Foreskin melanocyte (primary cell): ENCODE measurements at places on chromosomes 1 and 21.

- DNase-seq: no peak
Measured at GRCh38 chr21:44304877-44305293, 5.0 kb downstream of the PFKL start.

DNA sequence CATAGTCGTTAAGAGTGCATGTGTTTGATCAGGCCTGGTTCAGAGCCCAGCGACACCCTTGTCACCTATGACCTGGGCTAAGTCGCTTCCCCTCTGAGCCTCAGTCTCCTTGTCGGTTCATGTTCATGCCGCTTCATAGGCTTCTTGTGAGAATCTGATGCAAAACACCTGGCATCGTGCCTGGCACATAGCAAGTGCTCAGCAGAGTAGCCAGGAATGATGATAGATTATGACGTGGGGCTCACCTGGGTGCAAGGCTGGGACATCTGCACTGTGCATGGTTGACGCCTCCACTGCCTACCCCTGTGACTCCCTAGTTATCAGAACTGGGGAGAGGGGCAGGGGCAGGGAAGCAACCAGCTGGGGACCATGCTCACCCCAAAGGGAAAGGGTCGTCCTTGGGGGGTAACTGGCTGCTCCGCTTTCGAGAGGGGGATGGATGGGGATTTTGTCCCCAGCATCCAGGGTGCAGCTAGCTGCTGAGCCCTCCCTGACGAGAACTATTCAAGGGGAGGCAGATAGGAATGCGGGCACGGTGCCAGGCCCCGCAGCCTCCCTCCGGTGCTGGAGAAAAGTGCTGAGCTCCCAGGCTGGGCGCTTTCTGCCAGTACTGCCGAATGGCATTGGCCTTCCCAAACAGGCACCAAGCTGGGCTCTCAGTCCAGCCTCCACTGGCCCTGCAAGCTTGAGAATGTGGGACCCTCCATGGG lies 9.3 kb downstream of the EFHD2 start:
- no peak for DNase-seq

DNA sequence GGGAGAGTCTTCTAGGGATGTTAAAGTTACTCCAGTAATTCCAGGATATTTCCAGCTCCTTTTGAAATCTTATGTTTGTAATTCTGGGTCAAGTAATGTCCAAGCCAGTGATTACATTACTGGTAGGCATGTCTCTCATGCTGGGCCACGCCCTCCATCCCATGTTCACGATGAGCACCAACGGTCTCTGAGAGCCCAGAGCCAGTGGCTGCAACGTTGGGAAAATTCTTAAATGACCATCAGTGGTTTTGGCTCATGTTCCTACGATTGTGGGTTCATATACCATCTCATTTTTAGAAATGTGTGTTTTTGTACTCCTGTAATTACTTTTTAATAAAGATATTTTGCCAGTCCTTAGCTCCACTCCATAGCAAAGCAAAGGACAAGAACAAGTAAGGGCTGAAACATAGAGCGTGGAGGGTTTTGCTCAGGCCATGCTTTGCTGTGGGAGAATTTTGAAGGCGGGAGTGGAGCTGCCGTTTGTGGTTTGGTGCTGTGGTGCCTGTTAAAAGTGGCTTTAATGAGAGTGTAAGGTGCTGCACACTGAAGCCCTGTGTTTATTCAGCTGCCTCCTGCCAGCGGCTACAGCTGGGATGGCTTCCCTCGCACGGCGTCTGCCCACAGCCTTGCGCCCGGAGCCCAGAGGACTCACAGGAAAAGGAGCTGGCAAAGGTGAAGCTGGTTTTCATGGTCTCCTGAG lies 28.9 kb downstream of the VANGL1 start:
- DNase-seq: no peak

- DNase-seq: no peak
Measured at GRCh38 chr1:103960045-103960444, 210.3 kb downstream of the AMY1C start.

DNA sequence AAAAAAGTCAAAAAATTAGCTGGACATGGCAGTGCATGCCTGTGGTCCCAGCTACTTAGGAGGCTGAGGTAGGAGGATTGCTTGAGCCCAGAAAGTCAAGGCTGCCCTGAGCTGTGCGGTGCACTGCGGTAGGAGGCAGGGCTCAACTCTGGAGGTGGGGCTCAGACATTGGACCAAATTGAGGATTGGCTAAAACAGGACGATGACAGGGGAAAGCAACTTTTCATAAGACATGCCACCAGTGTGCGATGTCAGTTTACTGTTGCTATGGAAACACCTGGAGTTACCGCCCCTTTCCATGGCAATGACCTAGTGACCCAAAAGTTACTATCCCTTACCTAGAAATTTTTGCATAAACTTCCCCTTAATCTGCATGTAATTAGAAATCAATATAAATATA lies 85.3 kb downstream of the DISP3 start:
- DNase-seq: no peak

GRCh38 chr21:43195121-43196021 lies 26.6 kb downstream of the CRYAA start:
- DNase-seq: no peak

DNA sequence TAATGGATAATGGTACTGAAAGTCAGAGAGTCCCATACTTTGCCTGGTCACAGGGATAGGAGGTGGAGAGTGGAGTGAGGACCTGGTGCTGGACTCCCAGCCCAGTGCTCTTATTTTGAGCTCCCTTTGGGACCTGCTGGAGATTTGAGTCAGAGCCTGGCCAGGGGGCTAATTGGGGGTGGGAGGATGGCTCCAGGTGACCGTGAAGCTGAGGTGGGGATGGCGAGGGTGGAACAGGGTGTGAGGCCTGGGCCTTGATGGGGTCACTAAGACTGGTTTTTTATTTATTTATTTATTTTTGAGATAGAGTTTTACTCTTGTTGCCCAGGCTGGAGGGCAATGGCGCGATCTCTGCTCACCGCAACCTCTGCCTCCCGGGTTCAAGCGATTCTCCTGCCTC lies 17.8 kb downstream of the AMPD2 start:
- DNase-seq: no peak

DNA sequence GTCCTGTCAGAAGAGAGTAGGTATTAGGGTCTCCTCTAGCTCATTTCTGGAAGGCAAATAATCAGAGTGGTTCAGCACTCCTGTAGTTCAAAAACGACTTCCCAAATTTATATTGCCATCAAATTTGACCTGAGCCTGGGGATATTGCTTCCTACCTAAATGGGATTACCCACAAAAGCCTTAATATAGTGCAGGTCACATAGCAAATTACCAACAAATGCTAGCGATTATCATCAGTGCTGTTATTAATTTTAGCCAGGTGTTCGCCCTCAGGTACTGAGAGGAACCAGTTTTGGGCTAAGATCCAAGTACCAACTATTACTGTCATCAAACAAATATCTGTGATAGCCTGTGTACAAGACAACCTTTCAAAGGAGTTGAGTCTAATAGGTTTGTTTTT lies 661.8 kb upstream of the PTBP2 start:
- DNase-seq: no peak

DNA sequence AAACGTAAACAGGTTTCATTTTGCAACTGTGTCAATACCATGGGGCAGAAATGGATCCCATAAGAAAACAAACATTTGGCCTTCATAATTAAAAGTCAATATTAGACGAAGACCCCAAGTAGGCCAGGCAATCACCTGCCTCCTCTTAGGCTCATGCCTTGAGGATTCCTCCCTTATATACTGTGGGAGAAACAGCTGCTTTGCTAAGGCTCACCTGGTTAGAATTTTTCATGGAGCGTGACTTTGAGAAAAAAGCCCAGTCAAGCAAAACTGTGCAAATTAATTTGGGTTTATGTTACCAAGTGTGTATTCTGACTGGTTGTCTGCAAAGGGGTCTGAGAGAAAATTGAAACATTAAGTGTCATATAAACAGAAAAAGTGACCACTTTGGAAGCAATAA lies 605.3 kb upstream of the USP24 start:
- no peak for DNase-seq

GRCh38 chr21:44574457-44575306 lies 1.2 kb downstream of the KRTAP10-4 start:
- DNase-seq: no peak

- no peak for DNase-seq
Measured at GRCh38 chr1:206049293-206049692, 3.7 kb upstream of the RHEX start.

- DNase-seq: no peak
Measured at GRCh38 chr1:98421085-98421435, 240.5 kb upstream of the SNX7 start.

DNA sequence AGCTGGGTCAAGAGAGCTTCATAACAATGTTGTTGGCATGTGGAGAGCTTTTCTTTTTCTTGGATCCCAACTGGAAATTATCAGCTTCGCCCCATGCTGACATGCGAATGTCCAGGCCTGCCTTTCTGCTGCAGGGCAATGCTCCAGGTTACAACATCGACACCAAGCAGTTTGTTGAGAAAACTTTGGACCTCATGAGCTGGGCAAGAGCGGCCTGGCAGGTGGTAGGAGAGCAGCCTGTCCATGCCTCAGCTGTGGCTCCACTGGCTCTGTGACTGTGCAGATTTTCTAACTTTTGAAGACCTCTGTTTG lies 41.4 kb downstream of the MTARC1 start:
- no peak for DNase-seq

DNA sequence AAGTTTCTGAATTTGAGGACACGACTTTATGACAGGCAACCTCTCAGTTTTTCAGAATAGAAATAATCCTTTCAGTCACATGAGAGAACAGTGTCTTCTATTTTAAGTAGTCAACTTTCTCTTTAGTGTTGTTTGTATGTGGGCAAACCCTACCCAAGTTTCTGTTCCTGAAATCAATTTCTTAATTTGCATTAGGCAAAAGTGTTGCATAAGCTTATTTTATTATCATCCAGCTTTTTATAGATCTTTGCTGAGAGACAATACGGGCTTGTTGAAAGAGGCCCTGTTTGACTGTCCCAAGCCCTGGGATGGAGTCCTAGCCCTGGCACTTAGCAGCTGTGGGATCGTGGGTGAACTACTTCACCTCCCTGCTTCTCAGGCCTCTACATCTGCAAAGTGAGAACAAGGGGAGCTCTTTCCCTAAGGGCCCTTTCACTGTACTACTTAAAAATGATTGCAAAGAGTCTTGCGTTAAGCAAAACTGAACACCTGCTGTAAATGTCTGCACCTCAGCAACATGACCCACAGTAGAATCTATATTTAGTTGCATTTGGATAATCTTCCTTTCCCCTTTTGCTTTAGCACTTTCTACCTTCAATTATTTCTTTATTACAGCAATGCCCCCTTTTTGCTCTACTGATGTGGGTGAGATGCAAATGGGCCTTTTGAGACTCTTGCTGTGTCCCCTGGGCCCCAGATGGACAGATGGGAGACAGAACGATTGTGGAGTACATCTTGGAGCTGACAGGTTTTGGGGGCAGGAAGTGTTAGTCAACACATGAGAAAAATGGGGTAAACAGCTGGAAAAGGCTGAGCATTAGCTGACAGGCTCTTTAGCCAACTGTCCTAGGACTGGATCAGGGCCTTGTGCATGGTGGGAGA lies 41.0 kb upstream of the SCAF4 start:
- DNase-seq: no peak

DNA sequence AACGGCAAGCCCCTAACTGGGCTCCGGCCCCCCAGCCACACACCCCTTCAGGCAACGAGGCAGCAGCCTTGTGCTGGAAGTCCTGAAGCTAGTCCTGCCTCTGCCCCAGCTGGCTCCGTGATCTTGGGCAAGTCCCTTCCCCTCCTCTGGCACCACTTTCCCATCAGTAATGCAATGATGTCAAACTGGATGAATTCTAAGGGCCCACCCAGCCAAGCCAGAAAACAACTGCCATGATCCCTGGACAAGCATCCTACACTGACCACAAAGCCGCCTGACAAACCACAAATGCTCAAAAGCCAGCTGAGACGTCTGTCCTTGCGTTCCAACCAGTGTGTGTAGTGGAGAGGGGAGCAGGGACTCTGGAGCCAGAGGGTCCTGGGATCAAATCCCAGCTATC lies 26.8 kb downstream of the IFFO2 start:
- DNase-seq: no peak

DNA sequence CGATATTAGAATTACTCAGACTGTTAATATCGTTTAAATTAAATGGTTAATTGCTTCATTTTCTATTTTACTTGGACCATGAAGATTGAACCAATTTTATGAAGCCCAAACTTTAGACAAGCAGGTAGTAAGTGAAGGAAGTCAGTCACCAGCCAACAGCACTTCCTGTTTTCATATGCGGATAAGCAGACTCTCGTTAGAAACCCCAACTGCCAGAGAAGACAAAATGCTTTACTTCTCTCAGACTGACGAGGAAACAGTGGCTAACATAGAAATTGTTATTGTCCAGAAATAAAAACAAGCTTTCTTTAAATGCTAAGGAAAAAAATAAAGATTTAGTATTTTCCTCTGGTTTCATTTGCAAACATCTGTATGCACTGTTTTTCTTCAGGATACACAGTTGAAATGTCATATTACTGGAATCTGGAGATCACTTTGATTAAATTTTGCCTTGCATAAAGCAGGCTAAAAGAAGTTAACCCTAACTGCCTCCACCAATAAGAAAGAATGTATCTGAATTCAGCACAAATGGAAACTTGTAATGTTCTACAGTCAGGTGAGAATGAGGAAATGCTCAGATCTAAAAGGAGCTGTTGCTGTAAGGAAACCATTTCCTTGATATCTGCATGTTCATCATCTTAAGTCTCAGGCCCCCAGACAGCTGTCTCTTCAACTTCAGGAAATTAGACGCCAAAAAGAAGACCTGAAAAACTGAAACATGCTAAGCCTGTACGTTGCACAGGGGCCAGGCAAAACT lies 129.8 kb upstream of the SAMSN1 start:
- DNase-seq: no peak

DNA sequence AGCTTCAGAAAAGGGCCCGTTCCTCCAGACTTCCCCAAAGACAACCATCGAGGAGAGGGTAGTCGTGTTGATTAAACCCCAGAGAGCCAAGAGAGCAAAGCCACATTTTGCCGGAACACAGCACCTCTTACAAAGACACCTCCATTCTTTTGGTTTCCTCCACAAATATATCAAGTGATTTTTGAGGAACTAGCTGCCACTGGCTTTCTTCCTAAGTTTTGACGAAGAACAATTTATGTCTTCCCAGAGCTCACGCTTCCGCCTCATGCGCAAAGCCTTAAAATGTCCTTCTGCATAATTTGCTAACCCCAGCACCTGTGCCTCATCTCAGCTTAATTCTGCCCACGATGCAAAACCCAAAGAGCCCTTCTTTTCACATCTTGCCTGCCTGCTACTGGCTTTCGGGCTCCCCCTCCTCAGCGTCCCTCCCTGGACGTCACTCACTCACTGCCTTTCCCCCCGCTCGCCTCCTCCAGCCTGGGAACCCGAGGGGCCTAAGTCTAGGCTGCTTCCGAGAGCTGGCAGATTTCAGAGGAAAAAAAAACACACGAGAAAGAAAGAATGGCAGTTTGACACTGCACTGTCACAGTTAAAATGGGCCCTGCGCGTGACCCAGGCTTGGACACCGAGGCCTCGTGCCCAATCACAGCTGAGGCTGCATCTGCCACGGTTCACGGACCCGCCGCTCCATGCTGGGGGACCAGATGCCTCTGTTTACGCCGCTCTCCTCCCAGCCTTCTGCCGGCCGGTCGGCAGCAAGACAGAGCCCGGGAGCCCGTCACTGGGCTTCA lies 77.6 kb upstream of the IFNAR2 start:
- DNase-seq: no peak
